ENCODE measurements at places on chromosomes 2 and 18.

DNA sequence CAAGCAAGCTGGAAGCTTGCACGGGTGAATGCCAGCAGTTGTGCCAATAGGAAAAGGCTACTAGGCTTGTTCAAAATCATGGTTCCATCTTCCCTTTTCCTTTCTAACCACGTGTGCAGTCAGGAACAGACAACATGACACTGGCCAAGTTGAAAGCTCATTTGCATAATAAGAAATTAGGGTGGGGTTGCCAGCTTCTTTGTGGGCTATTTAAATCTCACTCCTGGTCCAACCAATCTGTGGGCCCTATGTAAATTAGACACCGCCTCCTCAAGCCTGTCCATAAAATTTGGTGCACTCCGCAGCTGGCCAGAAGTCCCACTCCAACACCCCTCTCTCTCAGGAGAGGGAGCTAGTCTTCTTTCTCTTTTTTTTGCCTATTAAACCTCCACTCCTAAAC is 1948.4 kb upstream of the PIK3C3 start:
- DNase-seq: no peak

GRCh38 chr2:58407487-58407886 is 166.4 kb upstream of the FANCL start:
- DNase-seq: no peak

- no peak for DNase-seq
Measured at GRCh38 chr2:172672114-172672513, 63.5 kb upstream of the RAPGEF4 start.

DNA sequence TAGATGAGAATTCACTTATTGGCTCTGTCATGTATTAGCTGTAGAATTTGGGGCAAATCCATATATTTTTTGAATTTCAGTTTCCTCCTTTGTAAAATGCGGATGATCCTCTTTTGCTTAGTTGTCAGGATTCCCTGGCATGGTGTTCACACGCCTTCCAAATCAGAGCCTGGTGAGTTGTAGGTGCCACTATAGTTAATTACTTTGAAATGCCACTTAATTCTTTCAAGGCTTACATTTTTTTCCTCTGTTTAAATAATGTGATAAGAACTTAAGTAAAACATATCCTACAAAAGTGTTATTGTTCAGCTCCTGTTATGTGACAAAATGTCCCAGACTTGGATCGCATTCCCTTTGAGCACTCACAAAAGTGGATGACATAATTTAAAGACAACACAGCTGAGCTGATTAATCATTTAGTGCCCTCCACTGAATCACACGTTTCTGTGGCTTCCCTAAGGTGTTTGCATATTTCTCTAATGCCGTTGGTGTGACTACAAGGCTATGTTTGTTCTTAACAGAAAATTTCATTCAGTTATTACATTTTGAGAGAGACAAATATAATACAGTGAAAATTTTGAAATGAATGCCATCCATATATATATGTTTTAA is 471.2 kb upstream of the CHST9 start:
- DNase-seq: no peak
